HuH-7.5 (cell line): ENCODE measurements at places on chromosomes 6 and 20.

- no peak for DNase-seq
Measured at GRCh38 chr6:111590209-111590980, 15.3 kb downstream of the TRAF3IP2 start.

DNA sequence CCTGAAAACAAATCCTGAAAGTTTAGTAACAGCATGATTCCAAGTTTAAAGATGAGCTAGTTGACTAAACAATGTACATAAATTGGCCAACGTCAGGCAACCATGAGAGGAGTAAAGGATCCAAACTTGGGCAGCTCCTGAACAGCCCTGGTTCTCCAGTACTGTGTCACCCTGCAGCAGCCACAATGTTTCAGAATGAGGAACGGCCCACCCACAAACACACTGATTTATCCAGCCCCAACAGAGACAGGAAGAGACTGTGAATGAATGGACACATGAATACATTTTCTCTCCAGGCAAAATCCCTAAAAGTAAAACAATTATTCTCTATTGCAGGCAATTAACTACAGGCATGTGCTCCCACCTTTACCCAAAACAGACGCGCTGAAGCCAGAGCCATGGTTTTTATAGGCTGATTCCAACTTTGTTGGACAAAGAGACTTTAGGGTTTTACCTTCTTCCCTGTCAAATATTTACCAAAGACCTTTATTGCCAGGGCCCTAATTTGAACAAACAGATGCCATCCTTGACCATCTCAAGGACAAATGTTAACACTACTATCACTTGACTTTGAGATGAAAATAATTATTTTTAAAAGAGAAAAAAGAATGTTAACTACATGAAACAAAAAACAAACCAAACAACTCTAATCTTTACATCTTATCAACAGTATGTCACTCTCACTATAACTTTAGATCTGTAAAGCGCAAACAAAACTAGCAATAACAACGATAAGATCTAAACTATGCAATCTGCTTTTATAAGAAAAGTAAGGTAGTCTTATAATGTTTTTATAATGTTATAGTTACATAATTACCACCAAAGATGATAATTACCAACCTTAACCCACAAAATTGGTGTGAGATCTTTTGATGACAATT, 22.9 kb downstream of the CNKSR3 start:
- DNase-seq: no peak

DNA sequence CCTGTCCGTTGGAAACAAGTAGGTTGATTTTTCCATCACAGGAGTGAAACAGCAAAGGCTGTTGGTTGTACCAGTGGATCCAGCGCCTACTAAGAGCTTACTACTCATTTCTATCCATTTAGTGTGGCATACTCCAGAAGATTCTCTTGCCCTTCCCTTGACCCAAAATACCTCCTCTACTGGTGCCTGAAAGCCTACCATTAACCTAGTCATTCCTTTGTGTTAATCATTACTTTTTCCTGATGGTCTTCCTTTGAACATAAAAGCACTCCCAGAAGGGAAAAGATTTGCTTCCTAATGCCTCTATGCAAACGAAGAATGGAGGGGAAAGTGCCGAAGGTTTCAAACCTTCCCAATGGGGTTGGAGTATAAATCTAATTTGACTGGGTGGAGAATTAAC, 123.3 kb downstream of the QRSL1 start:
- no peak for DNase-seq

- no peak for DNase-seq
Measured at GRCh38 chr6:145733810-145734209, 1.5 kb downstream of the EPM2A start.

- no peak for DNase-seq
Measured at GRCh38 chr6:5180636-5181035, 80.1 kb downstream of the LYRM4 start.

- no peak for DNase-seq
Measured at GRCh38 chr6:106617302-106617701, 12.0 kb downstream of the RTN4IP1 start.

- DNase-seq: no peak
Measured at GRCh38 chr6:90323706-90324105, 27.1 kb upstream of the BACH2 start.

GRCh38 chr6:11113038-11113437, 1.5 kb upstream of the ERVFRD-1 start:
- DNase-seq: no peak

GRCh38 chr6:122663981-122664380, 53.8 kb downstream of the PKIB start:
- no peak for DNase-seq

DNA sequence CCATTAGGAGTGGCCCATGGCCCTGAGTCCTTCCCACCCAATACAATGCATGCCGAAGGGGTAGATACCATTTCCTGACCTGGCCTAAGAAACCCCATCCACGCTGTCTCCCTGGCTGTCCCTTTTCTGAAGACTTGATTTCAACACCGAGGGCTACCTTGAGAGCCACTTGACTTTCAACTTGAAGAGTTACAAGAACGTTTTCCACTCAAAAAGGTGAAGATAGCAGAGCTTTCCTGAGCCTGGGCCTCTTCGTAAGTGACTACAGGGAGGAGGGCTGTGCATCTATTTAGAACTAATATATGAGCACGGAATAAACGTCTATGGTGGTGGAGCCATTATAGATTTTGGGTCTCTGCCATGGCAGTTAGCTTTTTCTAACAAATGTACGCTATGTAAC, 14.4 kb upstream of the PPP1R14C start:
- DNase-seq: no peak

- no peak for DNase-seq
Measured at GRCh38 chr6:34243131-34243771, 5.6 kb downstream of the SMIM29 start.

- DNase-seq: no peak
Measured at GRCh38 chr6:11006061-11006460, 38.0 kb downstream of the ELOVL2 start.

DNA sequence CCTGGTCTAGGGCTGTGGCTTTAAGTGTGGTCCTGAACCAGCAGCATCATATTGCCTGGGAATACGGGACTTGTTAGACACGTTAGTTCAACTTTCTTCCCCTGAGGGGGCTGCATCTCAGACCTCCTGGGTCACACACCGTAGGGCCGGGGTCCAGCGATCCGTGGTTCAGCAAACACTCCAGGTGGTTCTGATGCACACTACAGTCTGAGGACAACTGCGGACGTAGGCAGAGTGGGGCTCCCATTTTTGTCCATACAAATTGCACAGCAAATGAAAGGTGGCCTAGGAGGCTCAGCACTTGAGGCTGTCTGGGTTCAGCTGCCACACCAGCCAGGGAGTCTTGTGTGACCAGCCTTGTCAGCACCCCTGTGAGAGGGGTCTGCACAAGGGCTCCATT, 233.1 kb downstream of the QKI start:
- DNase-seq: no peak

GRCh38 chr20:10667560-10668167, 6.1 kb downstream of the JAG1 start:
- no peak for DNase-seq

GRCh38 chr6:150631984-150632642, 32.4 kb downstream of the PLEKHG1 start:
- no peak for DNase-seq

- DNase-seq: no peak
Measured at GRCh38 chr6:131717836-131718542, 7.2 kb upstream of the CTAGE9 start.

DNA sequence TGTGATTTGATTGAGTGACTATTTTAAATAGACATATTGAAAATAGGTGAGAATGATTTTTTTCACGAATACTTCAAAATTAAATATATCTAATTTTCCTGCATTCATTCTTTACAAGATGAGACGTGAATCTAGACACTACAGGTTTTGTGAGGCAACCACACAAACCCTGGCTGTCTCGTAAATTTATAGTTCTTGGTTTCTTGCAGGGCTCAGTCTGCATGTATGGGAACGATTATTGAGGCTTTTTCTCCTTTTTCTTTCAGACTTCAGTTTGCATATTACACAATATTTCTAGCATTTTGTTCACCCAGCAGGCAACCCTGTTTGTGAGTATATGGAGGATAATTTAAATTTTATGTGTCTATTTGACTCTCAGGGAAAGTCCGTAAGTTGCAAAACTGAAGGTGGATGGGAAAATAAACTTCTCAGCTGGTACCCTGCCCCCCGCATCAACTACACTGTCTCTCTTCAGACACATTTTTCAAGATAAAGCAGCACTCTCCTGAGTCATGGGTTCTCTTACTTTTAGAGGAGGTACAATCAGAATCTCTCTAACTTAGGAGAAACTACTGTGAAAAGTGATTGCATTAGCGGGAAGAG, 1349.3 kb downstream of the GRIK2 start:
- DNase-seq: no peak

DNA sequence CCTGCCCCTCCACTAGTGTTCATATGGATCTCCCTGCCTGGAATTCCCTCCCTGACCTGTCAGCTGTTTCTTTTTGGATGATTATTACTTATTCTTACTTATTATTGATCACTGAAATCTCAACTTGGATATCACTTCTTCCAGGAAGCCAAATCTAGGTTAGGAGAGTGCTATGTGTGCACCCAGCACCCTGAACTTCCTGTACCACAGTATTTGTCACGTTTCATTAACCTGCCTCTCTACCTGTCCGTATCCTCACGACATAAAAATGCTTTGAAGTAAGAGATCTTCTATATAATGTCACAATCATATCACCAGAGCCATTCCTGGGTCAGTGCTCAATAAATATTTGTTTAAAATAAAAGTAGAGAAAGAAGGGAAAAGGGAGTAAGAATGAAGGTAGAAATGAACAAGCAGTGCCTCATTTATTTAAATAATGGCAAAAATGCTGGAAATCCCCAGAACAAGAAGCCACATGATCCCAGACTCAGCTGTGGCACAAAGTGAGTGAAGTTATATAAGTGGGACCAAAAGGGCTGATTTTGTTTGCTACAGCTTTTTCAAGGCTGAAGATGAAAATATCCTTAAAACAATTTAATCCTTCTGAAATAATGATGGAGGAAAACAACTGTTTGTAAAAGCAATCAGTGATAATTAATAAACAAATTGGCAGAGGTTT, 88.0 kb upstream of the MANEA start:
- DNase-seq: no peak

- DNase-seq: no peak
Measured at GRCh38 chr6:29641430-29642148, 8.6 kb upstream of the GABBR1 start.

GRCh38 chr20:22797103-22797502, 212.7 kb upstream of the FOXA2 start:
- no peak for DNase-seq

GRCh38 chr6:1873781-1874180, 264.1 kb downstream of the FOXC1 start:
- DNase-seq: no peak

DNA sequence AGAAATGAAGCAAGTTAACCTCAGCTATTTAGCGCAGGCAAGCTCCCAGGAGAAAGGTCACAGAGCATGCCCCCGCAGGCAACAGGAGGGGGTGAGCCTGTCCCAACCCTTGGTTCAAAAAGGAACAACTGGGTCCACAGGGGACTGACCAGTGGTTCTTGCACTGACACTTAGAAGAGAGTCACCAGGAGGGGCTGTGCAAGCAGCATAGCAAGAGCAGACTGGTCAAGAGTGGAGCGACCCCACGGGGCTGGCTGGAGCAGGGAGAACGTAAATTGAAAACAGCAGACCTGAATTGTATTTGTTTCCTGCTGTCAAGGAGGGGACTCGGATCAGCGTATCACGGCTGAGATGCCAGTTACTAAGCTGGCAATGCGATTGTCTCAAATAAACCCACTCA, 32.8 kb downstream of the GABRR1 start:
- DNase-seq: no peak

- no peak for DNase-seq
Measured at GRCh38 chr6:127608554-127609270, 31.7 kb downstream of the C6orf58 start.

DNA sequence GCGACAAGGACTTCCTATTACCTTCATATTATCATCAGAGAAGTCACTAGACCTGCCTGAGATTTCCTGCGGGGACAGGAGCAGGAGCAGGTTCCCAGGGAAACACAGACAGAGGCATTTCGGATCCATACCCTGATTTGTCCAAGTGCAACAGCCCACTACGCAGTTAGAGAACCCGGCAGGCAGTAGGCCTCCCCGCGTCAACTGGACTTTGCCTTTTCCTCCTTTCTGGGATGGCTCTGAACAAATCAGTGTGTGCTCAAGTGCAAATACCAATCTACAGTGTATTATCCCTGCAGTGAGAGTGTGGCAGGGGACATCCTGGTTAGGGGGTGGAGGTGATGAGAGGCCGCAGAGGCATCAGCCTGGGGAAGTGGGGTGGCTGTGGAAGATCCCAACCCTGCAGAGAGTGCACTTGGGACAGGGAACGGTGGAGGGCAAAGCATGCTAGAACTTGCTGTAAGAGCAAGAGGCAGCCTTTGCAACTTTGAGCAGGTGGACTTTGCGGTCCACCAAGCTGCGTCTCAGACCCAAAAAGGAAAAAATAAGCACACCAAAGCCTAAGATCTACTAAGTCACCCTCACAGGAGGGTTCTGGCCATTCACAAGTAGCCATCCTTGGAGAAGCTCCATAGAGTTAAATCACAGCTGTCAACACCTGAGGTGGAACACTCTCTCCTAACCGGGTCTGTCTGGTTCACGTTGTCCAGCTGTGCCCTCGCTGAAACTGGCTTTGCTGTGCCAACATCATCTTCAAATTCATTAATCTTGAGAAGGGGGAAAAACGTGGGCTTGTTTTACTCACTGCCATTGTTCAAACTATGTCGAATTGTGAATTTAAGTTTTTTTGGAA, 159.1 kb downstream of the ZDHHC14 start:
- peak; percentile 60 for DNase-seq

GRCh38 chr20:20734475-20734948, 22.1 kb upstream of the RALGAPA2 start:
- DNase-seq: no peak

GRCh38 chr6:5490501-5491069, 229.3 kb downstream of the FARS2 start:
- DNase-seq: no peak

DNA sequence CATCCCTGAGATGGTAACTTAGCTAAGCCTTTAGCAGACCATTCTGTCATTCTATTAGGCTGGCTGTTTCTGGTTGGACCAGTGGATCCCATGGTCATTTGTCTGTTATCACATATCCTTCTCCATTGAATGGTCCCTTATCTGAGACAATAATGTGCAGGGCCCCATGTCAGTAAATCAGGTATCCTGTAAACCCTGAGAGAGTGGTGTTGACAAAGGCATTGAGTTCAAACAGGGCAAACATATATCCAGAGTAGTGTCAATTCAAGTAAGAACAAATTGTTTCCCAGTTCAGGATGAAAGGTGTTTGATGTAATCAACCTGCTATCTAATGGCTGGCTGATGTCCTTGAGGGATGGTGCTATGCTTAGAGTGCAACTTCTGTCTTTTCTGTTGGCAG, 126.2 kb downstream of the LINC00237 start:
- DNase-seq: no peak

DNA sequence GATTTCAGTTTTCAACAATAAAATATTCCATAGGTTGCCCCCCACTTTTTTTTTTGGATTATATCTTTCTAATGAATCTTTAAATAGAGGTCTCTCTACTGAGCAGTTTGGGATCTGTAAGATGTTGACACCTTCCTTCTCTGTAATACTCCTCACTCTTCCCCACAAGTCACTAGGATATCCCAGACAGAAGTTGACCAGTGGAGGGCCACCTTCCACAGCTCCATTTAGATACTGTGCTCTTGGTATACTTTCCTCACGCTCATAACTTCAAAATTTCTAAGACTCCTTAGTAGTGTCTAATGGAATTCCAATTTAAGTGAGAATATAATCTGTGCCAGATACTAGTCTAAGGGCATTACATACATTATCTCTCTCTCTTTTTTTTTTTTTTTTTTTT, 159.0 kb upstream of the BEND3 start:
- no peak for DNase-seq

- DNase-seq: no peak
Measured at GRCh38 chr6:98880486-98880885, 46.1 kb downstream of the POU3F2 start.

- no peak for DNase-seq
Measured at GRCh38 chr6:31407699-31408098, 4.3 kb downstream of the MICA start.
